Pons (tissue), 1 donor: ENCODE measurements at places on chromosomes 2 and 18.

- DNase-seq, result no peak
Observed at GRCh38 chr2:46545015-46545839, 65.9 kb downstream of the TMEM247 start.

DNA sequence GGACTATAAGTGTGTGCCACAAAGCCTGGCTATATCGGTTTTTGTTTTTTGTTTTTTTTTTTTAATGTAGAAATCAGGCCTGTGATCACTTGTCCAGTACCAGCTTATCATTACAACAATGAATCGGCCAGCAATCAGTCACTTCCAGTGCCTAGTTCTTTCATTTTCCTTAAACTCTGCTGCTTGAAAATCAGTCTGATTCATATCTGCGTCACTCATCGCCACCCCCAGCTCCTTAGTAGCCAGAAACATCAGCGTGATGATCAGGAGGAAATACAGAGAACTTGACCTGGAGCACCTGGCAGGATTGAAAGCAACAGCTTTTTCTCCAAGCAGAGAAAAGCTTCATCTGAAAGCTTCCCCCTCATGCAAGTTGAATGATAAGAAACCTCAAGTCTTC, 75.4 kb downstream of the SPTBN1 start:
- DNase-seq, result no peak

GRCh38 chr18:48228301-48228715, 180.9 kb downstream of the ZBTB7C start:
- no peak for DNase-seq

- peak; percentile 42 for DNase-seq
Observed at GRCh38 chr2:166516712-166517303, 22.8 kb upstream of the SCN7A start.

DNA sequence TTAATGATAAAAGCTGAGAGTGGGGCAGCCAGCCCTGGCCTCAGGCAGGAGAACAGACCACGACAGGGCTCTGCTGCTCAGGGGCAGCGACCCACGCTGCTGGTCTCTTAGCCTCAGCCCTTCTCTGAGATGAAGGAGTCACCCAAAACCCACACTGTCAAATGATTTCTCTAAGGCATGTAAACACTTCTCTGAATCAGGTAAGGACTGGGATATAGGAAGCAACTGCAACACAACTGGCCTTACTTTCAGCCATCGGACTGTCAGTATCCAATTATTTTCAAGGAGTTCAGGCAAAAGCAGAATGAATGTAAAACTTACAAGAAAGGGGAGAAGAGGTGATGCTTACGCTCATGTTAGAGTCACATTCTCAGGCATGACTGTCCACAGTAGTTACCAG, 21.8 kb downstream of the ERFE start:
- DNase-seq, result no peak

- DNase-seq, result no peak
Observed at GRCh38 chr2:54572262-54572635, 116.1 kb downstream of the SPTBN1 start.

DNA sequence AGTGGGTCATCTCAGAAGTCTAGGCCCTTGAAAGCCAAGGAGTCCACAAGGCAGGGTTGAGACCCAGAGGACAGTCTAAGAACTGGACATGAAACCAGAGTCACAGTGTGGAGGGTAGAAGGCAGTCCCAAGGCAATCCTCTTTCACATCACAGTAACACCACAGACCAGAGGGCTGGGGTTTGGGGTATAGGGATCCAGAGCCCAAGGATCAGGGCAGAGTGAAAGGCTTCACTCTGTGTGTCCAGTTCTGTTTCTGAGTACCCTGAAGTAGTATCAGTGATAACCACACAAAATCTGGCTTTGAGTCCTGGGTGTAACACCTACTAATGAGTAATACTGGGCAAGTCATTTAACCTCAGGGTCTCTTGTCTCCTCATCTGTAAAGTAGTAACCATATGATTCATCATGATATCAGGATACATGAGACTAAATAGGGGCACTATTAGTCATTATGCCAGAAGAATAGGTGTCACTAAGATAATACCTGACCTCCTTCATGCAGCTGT, 91.0 kb downstream of the ICA1L start:
- DNase-seq, result no peak

DNA sequence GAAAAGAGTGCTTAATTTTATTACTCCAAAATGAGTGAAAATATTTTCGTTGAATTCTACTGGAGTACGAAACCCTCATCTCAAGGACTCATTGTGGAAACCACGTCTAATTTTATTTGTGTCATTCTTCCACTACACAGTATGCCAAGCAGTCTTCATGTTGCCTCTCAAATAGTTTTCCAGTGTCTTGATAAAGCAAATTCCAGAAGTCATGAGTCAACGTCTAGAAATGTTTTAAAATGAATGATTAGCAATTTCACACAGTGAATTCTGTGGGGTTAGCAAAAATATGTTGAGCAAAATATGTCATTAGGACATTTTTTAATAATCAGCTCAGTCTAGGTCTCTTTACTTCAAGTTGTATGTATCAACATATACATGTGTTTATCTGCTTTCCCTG, 865.5 kb downstream of the DSC3 start:
- no peak for DNase-seq

DNA sequence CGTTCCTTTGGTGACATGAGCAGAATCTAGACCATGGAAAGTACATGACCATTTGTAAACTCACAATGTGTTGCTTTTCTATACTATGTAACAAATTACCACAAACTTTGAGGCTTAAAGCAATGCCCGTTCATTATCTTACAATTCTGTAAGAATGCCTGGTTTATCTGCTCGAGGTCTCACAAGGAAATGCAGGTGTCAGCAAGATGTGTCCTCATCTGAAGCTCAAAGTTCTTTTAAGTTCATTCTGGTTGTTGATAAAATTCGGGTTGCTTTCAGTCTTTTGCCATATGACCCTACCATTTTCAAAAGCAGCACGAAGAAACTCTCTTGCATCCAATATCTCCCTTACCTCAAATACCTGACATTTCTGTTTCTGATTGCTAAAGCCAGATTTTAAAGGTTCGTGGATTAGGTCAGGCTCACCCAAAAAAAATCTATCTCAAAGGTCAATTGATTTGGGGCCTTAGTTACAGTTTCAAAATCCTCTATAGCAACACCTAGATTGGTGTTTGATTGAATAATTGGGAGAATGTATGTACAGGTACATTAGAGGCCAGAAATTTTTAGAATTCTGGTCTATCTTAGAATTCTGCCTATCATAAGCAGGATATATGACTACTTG, 125.9 kb downstream of the TMEM131 start:
- no peak for DNase-seq

DNA sequence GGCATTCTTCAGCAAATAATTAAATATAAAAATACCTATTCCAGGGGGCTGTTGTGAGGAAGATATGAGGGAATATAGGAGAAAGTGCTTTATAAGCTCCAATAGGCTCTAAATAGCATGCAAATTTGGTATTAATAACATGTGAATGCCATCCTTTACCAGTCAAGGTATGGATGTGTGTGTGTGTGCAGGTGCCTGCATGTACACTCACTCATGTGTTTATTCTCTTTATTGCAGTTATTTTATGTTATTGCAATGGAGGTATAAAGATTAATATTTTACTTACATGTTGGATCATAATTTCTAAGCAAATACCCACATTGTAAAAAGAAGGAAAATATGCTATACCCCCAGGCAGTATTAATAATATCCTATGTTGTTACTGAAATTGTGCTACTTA, 1093.0 kb upstream of the GYPC start:
- no peak for DNase-seq

DNA sequence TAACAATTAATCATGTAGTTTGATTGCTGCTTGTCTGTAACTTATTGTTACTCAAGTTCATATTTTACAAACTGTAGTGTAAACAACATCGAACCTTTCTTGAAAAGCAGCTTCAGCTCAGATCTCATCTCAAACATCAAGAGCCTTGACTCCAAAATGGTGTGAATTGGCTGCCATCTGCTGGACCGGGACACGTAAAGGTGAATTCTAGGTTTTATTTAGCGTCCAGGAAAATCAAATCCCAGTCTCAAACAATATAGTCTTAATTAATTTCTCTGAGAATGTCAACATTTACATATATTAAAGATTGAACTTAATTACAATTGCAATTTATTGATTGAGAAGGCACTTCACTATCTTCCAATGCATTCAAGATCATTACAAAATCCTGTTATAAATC, 453.0 kb downstream of the GALR1 start:
- peak; percentile 64 for DNase-seq

DNA sequence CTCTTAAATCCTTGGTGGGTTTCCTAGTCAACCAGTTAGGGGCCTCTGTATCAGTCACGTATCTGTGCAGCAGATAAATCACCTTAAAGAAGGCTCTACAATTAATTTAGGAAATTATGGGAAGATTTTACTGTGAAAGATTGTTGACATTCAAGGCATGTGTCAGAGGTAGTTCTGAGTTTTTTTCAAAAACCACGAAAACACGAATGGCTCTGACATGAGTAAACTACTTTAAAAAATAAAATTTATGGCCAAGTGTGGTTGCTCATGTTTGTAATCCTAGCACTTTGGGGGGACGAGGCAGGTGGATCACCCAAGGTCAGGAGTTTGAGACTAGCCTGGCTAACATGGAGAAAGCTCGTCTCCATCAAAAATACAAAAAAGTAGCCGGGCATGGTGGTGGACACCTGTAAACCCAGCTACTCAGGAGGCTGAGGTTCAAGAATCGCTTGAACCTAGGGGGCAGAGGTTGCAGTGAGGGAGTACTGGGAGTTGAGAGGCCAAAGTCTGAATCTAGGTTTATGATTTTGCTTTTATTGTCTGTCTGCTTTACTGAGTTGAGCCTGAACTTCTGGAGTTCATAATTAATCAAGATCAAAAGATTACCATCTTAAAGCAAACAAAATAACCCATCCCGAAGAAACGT, 77.1 kb downstream of the SPRED2 start:
- DNase-seq, result no peak

GRCh38 chr18:44238911-44239310, 441.8 kb upstream of the SETBP1 start:
- DNase-seq, result no peak

DNA sequence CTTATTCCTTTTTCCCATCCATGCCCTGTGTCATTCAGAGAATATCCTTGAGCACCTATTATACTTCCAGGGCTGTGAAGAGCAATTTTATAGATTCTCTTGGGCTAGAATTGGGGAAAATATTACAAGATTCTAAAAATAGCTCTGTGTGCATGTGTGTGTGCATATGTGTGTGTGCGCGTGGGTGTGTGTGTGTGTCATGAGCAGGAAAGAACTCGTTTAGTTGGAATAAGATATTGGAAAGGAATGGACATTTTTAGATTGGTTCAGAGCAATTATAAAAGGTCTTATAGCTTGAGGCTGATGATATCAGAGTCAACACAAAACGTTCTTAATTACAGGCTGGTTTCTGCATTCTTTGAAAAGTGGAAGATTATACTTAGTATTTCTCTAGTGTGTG, 212.1 kb upstream of the COPS8 start:
- DNase-seq, result no peak

DNA sequence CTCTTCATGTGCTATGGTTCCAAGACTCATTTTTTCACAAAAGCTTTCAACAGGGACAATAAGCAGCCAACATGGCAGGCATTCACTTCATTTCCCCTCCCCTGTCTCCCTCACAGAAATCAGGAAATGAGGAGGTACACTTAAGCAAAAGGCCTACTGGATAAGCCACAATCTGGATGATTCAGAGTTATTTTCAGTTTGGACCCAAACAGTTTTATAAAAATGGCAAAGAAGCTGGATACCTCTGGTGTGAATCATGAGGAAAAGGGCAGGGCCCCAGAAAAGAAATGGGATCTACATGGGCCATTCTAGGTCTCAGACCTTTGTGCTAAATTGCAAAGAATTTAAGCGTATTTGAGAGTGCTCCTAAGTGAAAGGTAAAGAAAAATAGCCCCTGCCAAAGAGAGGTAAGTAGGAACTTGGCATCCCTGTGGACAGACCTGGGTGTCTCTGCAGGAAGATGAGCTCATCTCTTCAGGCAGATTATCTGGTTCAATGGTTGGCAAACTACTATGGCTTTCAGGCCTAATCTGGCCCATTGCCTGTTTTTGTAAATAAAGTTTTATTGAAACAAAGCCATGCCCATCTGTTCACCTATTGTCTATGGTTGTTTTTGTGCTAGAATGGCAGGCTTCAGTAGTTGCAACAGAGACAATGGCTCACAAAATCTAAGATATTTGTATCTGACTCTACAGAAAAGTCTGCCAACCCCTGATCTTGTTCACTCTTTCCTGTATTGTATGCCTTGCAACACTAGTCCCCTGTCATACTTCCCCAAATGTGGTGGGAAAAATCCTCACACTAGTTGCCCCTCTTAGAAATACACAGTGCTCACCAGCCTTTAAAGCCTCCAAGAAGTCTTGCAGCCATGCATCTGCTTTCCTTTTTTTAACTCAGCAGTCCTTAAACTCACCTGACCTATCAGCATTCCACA, 315.0 kb downstream of the ALK start:
- no peak for DNase-seq

- no peak for DNase-seq
Observed at GRCh38 chr2:47070155-47070919, 84.8 kb downstream of the STPG4 start.

- DNase-seq, result no peak
Observed at GRCh38 chr2:52034706-52035105, 1002.8 kb upstream of the NRXN1 start.

- no peak for DNase-seq
Observed at GRCh38 chr18:32317651-32318050, 127.8 kb downstream of the MEP1B start.

- no peak for DNase-seq
Observed at GRCh38 chr2:129255610-129256313, 723.7 kb upstream of the RAB6C start.

- DNase-seq, result peak; percentile 9
Observed at GRCh38 chr2:172172513-172173173, 69.9 kb upstream of the DLX2 start.

GRCh38 chr2:76089683-76090082, 379.0 kb upstream of the GCFC2 start:
- DNase-seq, result no peak
